Frontal cortex (tissue), 4 donors: ENCODE measurements at places on chromosomes 2 and 18.
A peak's percentile ranks its signal among the peaks of the same experiment; 100 is the strongest.

GRCh38 chr2:225488743-225489142 lies 89.2 kb downstream of the NYAP2 start:
- no peak for DNase-seq

DNA sequence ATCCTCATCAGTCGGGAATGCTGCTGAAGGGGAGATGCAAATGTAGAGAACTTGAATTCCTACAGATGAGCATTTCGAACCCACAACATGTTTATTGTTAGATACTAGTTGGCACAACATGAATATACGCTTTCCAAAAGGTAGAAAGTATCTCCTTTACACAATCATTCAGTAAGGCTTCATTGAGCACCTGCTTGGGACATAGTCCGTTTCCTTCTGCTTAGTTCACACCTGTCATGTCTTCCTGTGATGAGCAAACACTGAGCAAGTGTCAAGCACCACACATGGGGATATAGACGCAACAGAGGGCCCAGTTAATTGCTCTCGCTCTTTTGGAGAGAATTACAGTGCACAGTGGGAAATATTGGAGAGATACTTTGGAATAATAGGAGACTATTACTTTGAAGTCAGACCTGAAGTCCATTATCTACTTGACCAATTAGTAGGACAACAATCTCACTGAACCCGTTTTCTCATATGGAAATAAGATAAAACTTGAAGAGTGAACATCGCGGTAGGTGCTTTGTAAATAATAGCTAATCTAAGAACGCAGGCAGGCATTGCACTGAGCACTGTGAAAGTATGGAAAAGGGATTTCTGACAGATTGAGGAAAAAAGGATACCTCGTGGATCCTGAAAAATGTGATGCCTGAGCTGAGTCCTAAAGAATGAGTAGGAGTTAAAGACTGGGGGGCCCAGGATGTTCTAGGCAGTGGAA lies 1.2 kb downstream of the CPSF3 start:
- DNase-seq, result no peak

DNA sequence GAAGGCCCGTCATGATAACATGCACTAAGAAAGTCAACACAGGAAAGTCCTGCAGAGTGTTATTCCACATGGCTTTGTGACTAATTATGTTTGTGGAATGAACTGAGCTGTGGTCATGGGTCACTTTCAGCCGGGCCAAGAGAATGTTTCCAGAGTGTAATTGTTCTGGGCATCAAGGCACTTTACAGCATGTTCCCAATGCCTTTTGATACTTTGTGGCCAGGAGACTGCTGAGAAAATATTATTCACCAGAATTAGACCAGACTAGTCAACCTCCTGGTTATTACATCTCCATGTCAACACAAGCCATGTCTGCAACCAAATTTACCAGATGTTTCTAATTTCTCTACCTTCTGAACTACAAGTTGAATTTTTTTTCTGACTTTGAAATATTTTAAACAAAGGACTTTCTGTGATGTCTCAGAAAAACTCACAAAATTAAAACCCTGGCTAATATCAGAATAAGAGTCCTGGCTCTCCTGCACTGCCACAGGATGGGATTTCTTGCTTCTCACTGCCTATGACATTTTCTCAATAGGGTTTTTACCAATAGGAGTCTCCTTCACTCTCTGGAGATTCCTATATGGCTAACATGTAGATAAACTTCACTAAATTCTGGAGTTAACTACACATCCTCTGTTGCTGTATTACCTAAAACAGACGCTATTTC lies 90.6 kb upstream of the WDR75 start:
- no peak for DNase-seq

DNA sequence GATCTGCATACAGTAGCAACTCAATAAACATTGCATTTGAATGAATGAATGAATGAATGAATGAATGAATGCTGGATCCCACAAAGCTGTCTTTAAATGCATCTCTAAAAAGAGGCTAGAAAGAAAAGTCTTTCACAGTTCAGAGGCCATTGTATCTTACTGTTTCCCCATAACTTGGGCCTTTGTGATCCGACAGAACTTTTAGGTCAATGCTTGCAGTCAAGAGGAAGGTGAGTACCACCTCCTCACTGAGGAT lies 119.9 kb upstream of the COPS8 start:
- DNase-seq, result no peak

GRCh38 chr2:28958689-28959088 lies 22.4 kb upstream of the TOGARAM2 start:
- peak; percentile 69 for DNase-seq

DNA sequence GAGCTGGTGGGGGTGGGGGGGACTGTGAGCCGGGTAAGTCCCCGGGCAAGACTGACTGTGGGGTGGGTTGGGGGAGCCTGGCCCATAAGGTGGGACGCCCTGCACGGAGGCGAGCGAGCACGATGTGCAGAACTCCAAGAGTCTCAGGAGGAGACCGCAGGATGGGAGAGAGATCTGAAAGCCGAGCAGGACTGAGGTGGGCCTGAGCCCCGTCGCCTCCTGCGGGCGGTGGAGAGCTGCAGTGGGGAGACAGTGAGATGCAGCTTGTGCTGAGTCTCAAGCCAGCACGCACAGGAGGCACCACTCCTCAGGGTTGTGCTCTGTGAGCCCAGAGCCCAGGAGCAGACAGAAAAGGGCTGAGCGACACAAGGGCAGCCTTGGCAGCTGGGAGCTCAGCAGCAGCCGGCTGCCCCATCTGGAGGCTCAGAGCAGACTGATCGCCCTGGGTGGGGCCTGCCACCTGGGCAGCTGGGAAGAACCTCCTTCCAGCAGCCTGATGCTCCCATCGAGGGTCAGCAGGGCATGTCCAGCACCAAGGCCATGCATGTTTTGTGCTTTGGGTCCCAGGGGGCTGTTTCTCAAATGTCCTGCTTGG lies 15.9 kb downstream of the ARHGEF4 start:
- no peak for DNase-seq

DNA sequence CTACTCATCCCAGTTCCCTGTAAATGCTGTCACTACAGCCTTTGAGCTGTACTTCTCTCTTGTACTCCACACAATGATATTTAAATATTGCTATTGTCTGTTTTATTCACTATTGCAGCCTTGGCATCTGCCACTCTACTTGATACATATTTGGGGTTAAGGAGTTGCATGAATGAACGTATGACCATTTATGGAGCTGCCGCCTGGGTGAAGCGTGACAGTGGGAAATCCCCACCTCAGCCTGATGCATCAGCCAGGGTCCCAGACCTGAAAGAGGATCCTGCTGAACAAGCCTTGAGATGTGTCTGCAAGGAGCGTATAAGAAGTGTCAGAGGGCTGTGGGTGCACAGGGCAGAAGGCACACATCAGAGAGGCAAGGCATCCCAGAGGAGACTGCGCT lies 39.1 kb downstream of the MRPL35 start:
- DNase-seq, result no peak

- no peak for DNase-seq
Measured at GRCh38 chr2:20444101-20444992, 2.5 kb upstream of the RHOB start.

- DNase-seq, result no peak
Measured at GRCh38 chr2:67583185-67583584, 186.1 kb downstream of the ETAA1 start.

- DNase-seq, result no peak
Measured at GRCh38 chr2:95351598-95351915, 51.0 kb upstream of the FAHD2A start.

GRCh38 chr2:144078802-144079724 lies 440.9 kb downstream of the ZEB2 start:
- DNase-seq, result no peak

- no peak for DNase-seq
Measured at GRCh38 chr2:120715941-120716340, 19.7 kb upstream of the GLI2 start.

DNA sequence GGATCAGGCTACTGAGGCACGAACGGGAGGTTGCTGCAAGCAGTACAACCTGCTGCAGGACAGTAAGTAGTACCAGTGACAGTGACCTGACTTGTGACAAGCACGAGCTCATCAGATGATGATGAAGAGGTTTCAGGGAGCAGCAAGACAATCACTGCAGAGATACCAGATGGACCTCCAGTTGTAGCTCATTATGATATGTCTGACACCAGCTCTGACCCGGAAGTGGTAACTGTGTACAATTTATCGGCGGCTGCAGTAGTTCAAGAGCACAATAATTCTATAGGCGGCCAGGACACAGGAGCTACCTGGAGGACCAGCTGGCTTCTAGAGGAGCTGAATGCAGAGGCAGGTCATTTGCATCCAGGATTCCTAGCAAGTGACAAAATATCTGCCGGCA lies 64.0 kb upstream of the GULP1 start:
- DNase-seq, result no peak

- DNase-seq, result no peak
Measured at GRCh38 chr2:236859908-236860307, 225.8 kb upstream of the COPS8 start.

DNA sequence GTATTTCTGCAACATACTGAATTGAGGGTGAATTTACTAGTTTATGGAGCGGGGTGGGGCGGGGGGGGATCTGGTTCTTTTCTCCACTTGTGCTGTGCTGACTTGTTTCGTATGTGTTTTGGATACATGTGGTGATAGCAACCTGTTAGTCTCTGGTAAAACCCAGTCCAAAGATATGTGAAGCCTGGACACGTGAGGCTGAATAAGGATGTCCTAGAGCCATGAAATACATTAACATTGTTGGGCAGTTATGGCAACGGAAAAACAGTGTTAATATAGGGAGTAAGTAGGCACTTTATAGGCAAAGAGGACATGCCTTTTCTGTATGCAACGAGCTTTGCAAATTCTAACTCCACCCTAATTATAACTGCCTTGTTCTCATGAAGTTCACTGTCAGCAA lies 42.1 kb upstream of the NEMP2 start:
- DNase-seq, result no peak

- DNase-seq, result no peak
Measured at GRCh38 chr2:17461087-17461475, 57.2 kb downstream of the RAD51AP2 start.

DNA sequence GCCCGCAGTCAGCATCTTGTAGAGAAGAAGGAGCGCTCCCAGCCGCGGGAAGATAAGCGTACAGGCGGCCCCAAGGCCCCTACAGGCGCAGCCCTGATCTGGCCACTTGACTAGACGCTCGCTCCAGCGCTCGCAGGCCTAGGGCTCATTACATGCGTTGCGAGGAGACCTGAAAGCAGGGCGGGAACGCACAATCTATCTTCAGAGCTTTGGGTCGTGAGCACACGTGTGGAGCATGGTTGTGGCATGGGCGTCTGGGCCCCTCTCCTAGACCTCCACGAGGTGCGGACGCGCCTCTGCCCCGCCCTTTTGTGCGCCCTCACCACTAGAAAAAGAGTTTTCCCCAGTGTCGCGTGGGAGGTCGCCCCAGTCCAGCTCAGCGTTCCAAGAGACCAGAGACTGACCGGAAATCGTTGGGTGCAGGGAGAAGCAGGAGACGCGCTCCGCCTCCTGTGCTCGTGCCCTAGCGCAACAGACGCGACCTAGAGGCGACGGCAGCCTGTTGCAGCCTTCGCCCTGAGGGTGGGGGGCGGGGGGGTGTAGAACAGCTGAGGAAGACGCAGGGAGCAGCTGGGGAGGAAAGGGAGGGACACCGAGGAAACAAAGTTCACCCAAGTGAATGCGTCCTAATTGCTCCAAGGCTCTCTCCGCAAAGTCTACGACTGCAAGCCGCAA lies 12.6 kb downstream of the NR4A2 start:
- no peak for DNase-seq

DNA sequence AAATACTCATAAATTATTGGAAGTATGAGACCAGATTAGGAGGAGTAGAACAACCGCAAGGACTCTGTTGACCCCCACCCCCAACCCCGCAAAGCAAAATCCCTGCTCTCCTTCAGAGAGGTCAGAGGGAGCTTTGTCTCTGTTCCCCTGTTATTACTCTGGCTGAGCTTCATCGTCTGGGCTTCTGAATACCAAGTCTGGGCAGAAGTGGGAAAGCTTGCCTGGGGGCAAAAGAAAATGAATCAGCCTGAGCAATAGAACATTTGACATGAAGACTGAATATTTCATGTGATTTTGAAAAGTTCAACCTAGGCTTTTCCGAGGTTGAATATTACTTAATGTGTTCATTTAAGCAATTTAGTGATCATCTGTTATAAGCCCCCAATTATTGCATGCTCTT lies 114.6 kb upstream of the ARHGAP28 start:
- DNase-seq, result no peak

- DNase-seq, result no peak
Measured at GRCh38 chr18:6579486-6579885, 150.0 kb upstream of the ARHGAP28 start.

GRCh38 chr18:3388980-3389379 lies 61.0 kb upstream of the TGIF1 start:
- DNase-seq, result no peak

- no peak for DNase-seq
Measured at GRCh38 chr2:45988879-45989278, 308.3 kb upstream of the EPAS1 start.

- DNase-seq, result no peak
Measured at GRCh38 chr2:178707476-178707875, 99.7 kb downstream of the TTN start.

DNA sequence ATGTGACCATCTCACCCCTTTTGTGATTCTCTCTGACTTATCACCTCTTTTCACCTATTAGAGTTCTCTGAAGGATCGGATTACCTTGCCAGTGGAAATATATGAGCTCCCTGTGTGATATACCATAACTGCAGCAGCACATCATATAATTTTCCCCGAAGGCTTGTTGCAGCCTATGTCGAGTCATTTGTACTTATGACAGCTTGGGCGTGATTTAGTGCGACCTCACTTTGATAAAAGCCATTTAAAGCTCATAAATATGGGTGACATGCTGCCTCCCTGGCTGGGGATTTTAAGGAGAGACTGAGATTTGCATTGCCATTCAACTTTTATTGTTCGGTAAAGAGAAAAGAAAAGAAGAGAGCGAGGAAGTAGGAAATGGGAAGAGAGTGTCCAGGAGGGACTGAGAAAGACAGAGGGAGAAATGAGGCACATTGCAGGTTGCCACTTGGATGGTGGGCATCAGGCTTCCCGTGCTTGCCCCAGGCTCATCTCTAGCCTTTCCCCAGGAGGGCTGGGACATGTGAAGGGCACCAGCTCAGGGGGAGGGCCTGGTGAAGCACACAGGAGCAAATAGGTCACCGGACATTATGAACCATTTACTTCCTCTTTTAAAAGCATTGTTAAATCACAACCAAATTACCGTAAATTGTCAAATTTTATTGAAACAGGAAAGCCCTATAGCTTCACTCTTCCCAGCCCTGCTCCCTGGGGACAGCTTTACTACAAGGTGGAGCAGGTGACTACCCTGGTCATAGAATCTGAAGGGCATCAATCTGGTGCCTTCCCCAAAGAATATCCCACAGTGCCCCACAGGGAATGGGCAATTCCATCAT lies 161.3 kb downstream of the SETBP1 start:
- DNase-seq, result no peak

GRCh38 chr2:8457092-8457481 lies 224.8 kb upstream of the ID2 start:
- DNase-seq, result peak; percentile 38

DNA sequence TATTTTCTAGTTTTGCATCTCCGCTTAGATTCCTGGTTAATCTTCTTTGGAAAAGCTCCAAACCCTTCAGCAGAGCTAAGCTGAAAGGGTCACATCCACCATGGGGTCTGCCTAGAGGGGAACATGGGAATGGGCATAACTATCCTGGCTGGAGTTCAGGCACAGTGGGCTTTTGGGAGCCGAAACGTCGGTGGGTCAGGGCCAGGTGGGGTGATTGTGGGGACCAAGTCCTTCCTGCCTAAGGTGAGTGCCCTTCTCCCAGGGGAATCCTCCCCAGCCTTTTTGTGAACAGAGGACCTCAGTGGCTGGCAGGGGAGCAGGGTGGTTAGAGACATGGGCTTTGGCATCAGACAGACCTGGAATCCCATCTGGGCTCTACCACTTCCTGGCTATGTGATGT lies 60.3 kb downstream of the CELF4 start:
- no peak for DNase-seq
